ENCODE measurements at places on chromosomes 5 and 9.

- DNase-seq: no peak
These were observed 127.1 kb downstream of the SMARCA2 start for GRCh38 chr9:2142212-2142611.

DNA sequence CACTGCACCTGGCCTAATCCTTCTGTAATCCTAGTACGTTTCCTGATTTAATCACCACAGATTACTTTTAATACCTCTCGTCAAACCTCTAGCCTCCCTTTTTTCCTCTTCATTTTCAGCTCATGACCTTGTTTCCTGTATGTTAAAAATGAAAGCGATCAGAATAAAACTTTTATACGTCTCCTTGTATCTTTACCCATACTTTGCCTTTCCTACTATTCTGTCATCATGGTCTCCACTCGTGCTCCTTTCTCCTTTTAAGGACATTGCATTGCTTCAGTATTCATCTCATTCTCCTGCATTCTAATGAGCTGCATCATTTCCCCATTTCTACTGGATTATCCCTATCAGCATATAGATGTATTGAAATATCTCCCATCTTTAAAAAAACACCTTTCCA, 8.5 kb downstream of the CDC42SE2 start:
- no peak for DNase-seq

GRCh38 chr9:82325907-82326306, 337.3 kb downstream of the SPATA31D1 start:
- DNase-seq: no peak

- no peak for DNase-seq
These were observed 13.6 kb downstream of the USP20 start for GRCh38 chr9:129848712-129849441.

GRCh38 chr5:71492817-71493615, 37.6 kb downstream of the BDP1 start:
- no peak for DNase-seq

GRCh38 chr5:15692706-15693381, 192.9 kb downstream of the FBXL7 start:
- no peak for DNase-seq

Measured in GM04504 (cell line).